ENCODE measurements at places on chromosomes 3 and 15.
A peak's percentile ranks its signal among the peaks of the same experiment; 100 is the strongest.

DNA sequence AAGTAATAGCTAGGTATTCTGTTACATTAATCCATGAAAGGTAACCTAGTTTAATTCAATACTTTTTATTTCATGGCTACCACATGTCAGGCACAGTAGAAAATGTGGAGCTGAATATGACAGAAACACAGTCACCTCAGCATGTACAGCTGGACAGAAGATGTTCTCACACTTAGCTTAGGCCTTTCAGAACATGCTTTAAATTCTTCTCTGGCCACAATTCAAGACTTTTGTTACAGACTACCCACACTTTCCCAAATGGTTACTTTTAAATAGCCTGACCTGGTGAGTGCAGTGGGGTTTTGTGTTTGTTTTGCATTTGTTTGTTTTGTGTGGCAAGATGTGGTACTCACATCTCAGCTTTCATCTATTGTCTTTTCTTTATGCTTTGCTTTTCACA, 1079.5 kb downstream of the IGSF11 start:
- DNase-seq: no peak

- no peak for DNase-seq
Measured at GRCh38 chr3:16883723-16884083, 1.1 kb upstream of the PLCL2 start.

- DNase-seq: no peak
Measured at GRCh38 chr3:129463716-129464115, 23.7 kb downstream of the IFT122 start.

DNA sequence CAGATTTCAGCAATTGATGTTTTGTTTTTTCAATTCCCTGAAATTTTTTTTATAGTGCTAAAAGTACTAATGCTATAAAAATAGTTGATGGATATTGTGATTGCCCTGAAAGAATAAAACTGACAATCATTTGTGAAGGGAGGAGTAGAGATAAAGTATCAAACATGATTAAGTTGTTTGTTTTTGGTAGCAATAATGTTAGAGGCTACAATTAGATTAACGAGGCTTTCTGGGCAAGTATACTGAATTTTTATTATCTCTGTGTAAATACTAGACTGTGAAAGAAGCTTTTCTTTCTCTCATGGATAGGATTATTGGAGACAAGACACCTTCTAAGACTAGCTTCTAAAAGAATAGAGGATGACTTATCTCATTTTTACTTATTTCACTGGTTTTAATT, 15.6 kb downstream of the NR1D2 start:
- DNase-seq: no peak

GRCh38 chr3:122691195-122691594, 10.6 kb downstream of the PARP14 start:
- DNase-seq: no peak

DNA sequence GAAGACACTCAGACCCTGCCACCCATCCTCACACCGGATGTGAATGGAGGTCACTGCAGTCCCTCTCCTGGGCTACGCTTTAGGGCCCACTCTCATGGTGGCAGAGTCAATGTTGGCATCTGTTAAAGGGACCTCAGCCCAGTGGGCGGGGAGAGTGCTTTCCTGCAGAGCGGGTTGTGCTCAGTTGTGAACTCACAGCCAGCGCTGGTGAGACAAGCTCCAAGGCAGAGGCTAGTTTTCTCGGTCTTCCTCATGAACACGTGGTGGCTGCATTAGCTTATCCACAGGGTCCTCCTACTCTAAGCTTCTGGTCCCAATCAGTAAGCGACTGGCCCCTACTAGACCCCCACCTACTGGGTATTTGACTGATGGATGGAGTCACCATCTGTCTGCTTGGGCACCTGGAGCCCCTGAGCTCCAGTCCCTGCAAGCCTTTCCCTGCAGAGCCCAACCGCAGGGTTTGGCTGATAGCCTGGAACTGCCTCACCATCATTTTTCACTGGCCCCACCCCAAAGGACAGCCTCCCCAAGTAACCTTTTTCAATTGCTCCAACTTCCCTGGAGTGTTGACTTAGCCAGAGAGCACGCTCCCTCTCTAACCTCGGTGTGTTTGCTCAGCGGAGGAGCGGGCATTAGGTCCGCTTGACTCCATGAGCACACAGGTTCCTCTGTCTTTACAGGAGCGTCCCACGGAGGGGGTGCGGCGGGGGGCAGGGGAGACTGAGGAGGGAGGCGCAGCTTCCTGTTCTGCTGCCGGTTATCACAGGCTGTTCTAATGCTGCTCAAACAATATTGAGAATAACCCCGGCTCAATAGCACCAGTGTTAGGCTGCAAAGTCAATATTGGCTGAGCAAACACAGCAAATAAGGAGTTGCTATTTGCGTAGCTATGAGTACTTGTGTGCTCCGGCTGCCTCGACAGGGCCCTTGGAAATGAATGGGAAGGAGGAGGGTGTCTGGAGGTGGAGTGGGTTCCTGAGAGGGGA, 141.7 kb downstream of the RPLP1 start:
- no peak for DNase-seq

GRCh38 chr3:47024932-47025331, 45.5 kb downstream of the NBEAL2 start:
- no peak for DNase-seq

- no peak for DNase-seq
Measured at GRCh38 chr15:98437752-98438151, 210.6 kb upstream of the IGF1R start.

DNA sequence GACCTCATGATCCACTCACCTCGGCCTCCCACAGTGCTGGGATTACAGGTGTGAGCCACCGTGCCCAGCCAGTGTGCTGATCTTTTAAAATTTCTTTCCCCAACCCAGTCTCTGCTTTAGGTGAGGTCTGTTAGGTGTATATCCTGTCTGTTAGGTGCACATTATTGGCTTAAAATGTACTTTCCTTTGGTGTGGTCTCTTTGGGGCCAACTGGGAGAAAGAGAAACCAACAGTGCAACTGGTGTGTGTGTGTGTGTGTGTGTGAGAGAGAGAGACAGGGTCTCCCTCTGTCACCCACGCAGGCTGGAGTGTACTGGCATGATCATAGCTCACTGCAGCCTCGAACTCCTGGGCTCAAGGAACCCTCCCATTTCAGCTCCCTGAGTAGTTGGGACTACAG, 50.3 kb upstream of the GNB5 start:
- DNase-seq: no peak

GRCh38 chr15:73318463-73319351, 50.1 kb downstream of the HCN4 start:
- peak; percentile 56 for DNase-seq

DNA sequence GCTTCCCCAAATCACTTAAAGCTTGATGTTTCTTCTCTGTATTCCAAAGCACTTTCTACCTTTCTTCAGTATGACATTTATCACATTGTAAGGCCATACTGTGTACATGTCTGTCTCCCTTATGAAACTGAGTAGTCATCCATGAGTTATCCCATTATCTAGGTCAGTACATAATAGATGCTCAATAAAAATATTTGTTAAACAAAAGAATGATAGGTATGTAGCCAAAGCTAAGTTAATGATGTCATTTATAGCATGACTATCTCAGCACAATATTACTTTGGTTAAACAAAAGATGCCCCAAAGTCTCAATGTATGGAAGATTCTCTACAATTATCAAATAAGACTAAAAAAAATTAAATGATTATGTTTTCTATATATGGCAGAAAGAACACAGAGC, 3.1 kb upstream of the TMCO5A start:
- no peak for DNase-seq

DNA sequence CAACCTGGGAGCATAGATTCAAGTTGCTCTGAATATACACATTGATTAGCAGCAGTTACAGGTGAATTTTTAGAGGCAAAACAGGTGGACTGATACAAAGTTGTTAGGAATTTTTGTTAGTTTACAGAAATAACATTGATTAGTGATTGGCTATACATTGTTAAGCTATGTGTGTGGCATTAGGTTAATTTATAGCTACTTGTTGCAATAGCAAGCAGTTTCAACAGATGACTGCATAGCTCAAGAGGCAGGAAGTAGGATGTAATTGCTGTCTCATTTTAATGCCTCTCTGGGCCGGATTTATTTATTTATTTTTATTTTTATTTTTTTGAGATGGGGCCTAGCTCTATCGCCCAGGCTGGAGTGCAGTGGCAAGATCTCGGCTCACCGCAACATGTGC, 99.7 kb downstream of the TCF12 start:
- no peak for DNase-seq

GRCh38 chr3:178520451-178520850, 15.8 kb upstream of the KCNMB2 start:
- DNase-seq: no peak

GRCh38 chr15:75736256-75736655, 23.6 kb upstream of the CSPG4 start:
- no peak for DNase-seq

GRCh38 chr3:73549051-73549600, 75.6 kb downstream of the PDZRN3 start:
- DNase-seq: no peak

- DNase-seq: no peak
Measured at GRCh38 chr3:139463466-139463865, 12.8 kb downstream of the RBP2 start.

GRCh38 chr3:39255503-39256325, 24.1 kb downstream of the CX3CR1 start:
- DNase-seq: no peak

DNA sequence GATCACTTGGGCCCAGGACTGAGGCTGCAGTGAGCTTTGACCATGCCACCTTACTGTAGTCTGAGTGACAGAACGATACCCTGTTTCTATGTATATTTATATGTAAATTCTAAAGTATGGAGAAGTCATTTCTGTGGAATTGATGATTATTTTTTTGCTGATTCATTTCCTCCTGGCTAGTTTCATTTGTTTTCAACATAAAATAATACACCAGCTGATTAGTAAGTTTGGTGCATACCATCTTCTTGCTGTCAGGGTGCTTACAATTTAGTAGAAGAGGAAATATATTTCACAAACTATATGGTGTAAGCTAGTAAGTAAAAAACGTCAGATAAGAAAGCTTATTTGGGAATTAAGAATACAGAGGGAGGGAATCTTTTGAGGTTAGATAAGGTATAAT, 36.0 kb downstream of the SLC25A26 start:
- no peak for DNase-seq

DNA sequence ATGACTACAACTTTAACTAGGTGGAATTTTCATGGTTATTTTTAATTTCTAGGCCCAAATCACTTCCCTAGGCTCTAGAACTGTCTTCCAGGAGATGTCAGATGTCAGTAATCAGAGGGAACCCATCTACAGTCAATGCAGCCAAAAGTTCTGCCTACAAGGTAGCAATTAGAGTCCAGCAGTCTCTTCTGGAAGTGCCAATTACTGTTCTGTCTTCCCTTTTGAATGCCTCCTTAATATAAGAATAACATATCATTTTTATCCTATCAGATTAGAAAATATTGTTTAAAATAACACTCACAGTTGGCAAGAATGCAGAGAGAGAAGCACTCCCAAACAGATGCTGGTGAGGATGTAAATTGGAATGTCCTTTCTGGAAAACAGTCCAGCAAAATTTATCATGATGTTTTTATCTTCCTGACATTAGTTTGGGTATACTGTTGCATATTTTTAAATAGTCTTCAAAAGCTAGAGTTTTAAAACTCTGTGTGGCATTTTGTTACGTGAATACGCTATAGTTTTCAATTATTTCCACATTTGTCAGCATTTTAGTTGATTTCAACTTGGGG, 543.7 kb downstream of the FHIT start:
- DNase-seq: no peak

DNA sequence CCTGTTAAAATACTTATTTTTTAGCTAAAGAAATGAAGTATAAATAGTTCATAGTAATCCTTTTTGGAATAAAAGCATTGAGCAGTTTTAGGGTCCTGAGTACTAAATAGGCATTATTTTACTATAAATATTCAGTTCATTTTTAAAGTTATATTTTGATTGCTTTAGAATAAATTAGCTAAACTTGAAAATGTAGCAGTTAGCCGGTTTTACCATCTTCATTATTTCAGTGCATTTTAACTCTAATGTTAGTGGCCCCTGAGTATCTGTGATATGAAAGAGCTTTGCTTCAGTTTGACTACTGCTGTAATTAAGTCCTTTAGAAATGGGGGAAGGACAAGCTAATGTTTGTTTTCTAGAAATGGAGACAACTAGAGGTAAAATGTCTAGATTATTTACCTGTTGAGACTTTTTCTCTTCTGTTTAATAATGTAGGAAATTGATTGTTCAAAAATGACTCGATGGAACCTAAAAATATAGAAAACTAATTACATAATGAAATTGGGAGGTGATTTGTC, 3.6 kb downstream of the SMC4 start:
- DNase-seq: no peak

- no peak for DNase-seq
Measured at GRCh38 chr3:189772584-189772983, 141.4 kb downstream of the TP63 start.

- DNase-seq: no peak
Measured at GRCh38 chr3:152322756-152323155, 54.0 kb downstream of the MBNL1 start.

- no peak for DNase-seq
Measured at GRCh38 chr3:109005443-109005842, 51.8 kb upstream of the GUCA1C start.

DNA sequence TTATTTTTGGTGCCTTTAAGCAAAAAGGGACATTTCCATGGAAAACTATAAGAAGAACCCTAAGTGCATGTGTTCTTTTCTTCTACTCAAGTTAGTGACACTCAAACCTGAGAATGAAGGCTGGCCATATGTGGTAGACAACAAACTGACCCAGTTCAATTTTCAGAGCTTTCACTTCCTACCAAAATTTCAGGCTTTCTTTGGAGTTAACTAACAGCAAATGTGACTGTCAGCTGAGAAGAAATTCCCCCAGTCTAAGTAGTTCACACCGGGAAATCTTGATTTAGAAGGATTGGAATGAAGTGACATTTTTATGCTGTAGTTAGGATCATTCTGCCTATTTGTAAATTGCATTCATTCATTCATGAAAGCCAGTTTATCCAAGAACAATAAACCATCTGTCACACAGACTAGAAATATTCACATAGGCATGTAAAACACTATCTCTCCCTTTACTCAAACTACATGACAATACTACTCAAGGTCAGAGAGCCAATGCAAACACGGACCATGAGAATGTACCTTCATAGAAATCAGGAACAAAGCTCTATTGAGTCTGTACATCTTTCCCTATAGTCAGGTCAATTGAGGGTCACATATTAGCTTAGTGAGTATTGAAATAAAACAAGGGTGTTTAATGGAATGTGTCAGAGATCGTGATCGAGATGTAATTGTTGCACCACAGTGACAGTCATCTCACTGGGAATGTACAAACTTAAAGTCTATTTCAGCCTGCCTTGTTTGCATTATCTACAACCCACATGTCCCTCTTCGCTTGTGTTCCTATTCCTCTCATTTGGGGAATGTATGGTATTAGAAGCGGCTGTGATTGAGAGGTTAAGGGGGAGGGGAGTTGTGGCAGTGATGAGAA, 113.8 kb upstream of the TGFBR2 start:
- no peak for DNase-seq

- DNase-seq: no peak
Measured at GRCh38 chr3:95350049-95350448, 1287.2 kb downstream of the NSUN3 start.

GRCh38 chr3:16252988-16253387, 11.8 kb downstream of the DPH3 start:
- DNase-seq: no peak

GRCh38 chr3:104474011-104474410, 892.7 kb upstream of the ALCAM start:
- no peak for DNase-seq
